ENCODE measurements at places on chromosomes 3 and 15.

DNA sequence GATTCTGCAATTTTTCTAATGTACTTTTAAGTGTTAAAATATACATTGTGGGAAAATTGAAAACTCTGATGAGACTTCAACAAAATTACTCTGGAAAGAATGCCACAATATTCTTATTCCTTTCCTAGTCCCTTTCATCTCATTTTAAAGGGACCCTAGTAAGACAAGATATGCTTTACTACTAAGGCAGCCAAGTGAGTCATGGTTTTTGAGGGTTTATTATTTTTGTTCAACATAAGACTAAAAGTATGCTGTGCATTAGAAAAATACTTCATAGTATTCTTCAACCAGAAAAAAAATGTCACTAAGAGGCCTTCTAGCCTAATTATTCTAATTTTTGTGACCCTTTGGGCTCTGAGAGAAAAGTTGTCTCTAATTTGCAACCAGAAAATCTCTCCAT lies 7.4 kb downstream of the IL12A start:
- no peak for DNase-seq

DNA sequence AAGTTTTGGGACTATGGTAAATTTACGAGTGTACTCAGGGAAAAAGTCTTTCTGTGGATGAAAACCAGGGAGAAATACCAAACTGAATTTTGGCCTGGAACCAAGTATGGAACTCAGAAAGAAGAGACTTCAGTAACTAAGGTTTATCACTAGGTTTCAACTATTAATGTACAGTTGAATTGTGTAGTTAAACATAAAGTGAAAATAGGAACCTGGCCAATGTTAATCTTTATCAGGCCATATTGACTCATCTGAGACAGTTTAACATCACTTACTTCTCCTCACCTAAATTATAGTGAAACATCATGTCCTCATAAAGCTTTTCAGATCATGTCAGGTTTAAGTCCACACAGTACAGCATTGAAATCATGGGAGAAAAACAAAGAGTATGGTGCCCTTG lies 197.7 kb downstream of the LSAMP start:
- DNase-seq, result no peak

DNA sequence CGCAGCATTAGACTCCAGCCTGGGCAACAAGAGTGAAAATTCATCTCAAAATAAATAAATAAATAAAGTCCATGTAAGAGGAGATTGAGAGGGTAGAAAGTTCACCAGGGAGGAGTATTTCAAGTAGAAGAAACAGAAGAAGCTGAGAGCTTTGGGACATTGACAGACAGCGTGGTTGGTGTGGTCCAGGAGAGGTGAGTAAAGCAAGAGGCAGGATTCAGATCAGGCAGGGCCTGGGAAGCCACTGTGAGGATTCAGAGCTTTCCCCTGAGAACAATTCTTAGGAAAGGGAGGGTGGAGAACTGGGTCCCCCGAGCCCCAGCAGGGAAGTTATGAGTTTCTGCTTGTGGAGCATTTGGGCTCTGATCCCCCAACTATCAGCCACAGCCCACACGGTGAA lies 54.2 kb upstream of the AMOTL2 start:
- no peak for DNase-seq

- no peak for DNase-seq
These were observed 259.2 kb downstream of the CD47 start for GRCh38 chr3:107831590-107831989.

DNA sequence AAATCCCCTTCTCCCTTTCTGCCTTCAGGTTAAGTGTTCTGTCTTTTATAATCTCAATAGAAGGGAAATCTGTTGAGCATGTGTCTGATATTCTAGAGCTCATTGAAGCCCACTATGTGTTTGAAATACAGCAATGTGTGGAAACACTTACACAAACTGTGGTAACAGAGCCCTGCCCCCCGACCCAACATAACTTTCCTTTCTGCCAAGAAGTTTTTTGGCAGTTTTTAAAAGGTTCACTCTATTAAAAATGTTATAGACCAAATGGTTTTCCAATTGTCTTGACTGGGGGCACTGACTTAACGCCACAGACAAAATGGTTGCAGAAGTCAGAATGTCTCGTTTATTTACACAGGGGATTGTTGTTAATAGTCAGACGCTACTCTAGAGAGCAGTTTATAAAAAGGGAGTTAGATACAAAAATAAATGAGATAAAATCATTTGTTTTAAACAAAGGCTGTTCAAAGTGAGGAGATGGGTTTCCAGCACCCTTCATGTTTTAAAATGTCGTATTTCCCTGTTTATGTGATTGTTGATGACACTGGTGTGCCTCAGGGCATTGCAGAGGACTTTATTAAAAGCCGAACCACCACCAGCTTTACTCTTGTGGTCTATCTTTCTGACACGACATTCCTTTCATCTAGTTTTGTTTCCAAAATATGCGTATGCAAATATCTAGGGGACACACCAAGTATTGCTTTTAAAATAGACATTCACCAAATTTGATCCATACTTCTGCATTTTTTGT lies 26.7 kb upstream of the GREM1 start:
- no peak for DNase-seq

DNA sequence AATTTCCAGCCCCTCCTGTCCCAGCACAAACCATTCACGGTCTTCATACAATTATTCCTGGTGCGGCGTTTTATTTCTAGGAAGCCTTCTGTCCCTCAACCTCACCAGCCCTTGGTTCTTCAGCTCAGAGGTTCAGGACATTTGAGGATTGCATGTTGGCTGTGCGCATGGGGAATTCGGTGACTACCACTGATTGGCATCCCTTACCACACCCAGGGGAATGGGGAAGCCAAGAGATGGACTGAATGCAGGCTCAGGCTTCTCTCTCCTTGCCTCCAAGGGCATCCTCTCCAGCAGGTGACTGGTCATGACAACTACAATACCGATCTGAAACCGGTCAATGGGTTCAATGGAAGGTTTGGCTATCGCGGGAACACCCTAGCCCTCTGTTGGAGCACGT lies 153.8 kb downstream of the MTHFS start:
- no peak for DNase-seq

- no peak for DNase-seq
These were observed 76.3 kb upstream of the FRMD4B start for GRCh38 chr3:69462022-69462825.

All from stimulated activated CD4-positive, alpha-beta T cell treated with anti-CD3 and anti-CD28 coated beads, Interleukin-12 subunit alpha, Interleukin-12 subunit beta, amount 100 ng/mL, for 4 hours (primary cell).